ENCODE measurements at places on chromosomes 7 and 10.

DNA sequence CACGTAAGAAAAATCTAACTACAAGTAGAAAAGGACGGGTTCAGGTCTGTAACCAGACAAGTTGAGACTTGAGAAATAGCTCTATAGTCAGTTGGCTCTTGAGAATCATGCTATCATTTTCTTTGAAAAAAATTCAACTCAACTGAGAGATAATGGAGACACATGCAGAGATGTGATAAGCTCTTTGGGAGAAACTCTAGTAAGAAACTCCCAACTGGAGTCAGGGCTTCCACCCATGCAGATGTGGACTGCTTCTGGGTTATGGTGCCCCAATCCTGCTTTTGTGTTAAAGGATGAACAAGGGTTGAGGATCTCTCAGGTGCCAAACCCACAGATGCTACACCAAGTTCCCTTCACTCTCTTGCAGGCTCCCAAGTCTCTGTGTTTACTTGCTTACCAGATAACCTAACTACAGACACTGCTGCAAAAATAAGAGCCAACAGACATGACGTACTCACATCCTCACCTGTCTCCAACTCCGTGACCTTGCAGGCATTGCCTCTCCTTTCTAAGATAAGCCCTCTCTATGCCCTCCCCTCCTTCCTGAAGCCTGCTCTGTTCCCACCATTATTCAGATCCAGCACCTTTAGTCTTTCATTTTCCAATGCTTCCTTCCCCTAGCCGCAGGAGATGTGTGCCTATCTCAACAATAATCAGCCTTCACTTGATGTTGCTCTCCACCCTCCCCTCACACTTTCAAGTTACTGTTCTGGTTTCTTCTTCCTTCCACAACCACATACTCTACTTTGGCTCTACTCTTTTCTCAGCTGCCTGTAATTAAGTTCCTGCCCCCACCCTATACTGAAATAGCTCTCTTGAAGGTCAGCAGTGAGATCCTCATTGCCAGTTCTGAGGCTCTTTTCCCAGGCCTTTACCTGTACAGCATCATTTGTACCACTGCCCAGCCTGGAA, 130.0 kb downstream of the ICA1 start:
- DNase-seq: no peak

DNA sequence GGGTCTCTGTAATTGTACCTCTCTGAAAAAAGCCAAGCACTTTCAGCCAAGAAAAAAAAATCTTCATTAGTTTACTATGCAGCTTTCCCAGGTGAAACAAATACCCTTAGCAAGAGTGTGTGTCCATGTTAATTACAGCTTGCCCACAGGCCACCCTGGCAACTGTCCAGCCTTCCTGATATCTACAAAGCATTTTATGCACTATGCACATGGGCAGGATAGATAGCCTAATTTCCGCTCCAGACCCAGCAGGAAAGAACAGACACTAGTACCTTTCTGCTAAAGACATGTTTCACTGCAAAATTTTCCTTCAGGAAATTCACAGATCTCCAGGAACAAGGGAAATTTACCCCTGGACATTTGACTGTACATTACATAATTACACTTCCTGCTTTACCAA, 24.4 kb downstream of the CACNA2D1 start:
- no peak for DNase-seq

- no peak for DNase-seq
These were observed at the start of gene GOLGA7B for GRCh38 chr10:97849687-97850402. Gene GOLGA7B, plus strand, starts transcription at chr10:97849843. Its CDS starts 461 bp downstream, at chr10:97850304.

DNA sequence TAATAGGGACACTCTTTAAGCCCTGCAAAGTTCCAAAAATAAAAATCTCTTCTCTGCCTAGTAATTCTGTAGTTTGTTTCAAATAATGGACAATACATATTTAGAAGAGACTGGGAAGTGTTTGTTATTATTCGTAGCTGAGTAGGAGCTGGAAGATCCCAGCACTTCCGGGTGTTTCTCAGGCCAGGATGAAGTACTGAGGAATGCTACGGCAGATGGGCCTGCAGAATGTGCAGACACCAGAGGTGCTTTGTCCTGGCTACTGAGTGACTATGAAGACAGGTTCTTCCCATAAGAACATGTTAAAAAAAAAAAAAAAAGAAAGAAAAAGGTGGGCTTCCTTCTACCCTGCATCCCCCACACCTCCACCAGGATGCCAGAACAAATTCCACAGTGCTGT, 36.1 kb downstream of the ETV1 start:
- no peak for DNase-seq

GRCh38 chr7:52209614-52210013, 825.8 kb upstream of the POM121L12 start:
- no peak for DNase-seq

Measured in AG09309 (cell line).